ENCODE measurements at places on chromosomes 16 and 17.
A peak's percentile ranks its signal among the peaks of the same experiment; 100 is the strongest.

GRCh38 chr17:31888124-31888523 lies 13.4 kb downstream of the UTP6 start:
- DNase-seq = no peak

- no peak for DNase-seq
These were observed 10.6 kb downstream of the AARSD1 start for GRCh38 chr17:42953669-42954068.

GRCh38 chr17:58353389-58353825 lies 1.4 kb upstream of the SUPT4H1 start:
- no peak for DNase-seq

DNA sequence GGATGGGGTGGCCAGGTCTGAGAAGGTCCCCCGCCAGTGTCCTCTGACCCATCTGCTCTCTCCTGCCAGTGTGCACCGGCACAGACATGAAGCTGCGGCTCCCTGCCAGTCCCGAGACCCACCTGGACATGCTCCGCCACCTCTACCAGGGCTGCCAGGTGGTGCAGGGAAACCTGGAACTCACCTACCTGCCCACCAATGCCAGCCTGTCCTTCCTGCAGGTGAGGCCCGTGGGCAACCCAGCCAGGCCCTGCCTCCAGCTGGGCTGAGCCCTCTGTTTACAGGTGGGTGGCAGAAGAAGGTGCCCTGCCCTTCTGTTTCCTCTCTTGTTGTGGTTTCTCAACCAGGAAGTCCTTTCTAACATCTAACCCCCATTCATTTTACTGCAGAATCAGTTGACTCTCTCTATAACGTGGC lies 7.1 kb downstream of the ERBB2 start:
- DNase-seq = no peak

GRCh38 chr17:63423251-63423950 lies 22.7 kb downstream of the CYB561 start:
- no peak for DNase-seq

DNA sequence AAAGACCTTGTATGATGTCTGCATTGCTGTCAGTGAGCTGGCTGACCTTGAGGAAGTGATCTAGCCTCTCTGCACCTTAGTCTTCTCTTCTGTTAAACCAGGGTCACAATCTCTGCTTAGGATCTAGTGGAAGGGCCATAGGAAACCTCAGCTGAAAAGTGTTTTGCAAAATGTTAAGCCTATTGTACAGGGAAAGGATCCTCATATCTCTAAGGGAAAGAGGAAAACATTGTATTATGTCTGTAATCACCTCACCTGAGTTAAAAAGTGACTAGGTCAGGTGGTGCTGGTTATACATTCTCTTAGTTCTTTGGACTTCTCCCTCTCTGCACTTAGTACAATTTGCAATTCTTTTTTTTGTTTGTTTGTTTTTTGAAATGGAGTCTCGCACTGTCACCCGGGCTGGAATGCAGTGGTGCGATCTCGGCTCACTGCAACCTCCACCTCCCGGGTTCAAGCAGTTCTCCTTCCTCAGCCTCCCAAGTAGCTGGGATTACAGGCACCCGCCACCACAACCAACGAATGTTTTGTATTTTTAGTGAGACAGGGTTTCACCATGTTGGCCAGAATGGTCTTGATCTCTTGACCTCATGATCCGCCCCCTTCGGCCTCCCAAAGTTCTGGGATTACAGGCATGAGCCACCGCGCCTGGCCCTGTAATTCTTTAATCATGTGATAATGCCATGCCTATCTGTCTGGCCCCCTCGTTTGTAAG lies 2.0 kb upstream of the SEPHS2 start:
- no peak for DNase-seq

GRCh38 chr17:17322516-17323510 lies 19.6 kb downstream of the NT5M start:
- DNase-seq = no peak

- no peak for DNase-seq
These were observed 257.9 kb downstream of the SOX9 start for GRCh38 chr17:72378414-72379390.

DNA sequence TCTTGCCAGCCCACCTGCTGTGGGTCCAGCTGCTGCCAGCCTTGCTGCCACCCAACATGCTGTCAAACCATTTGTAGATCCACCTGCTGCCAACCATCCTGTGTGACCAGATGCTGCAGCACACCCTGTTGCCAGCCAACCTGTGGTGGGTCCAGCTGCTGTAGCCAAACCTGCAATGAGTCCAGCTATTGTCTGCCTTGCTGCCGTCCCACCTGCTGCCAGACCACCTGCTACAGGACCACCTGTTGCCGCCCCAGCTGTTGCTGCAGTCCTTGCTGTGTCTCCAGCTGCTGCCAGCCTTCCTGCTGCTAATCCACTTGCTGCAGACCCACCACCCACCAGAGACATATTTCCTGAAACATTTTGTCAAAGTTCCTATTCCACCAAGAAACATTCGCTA lies 641 bp downstream of the KRTAP9-1 start:
- DNase-seq = no peak

DNA sequence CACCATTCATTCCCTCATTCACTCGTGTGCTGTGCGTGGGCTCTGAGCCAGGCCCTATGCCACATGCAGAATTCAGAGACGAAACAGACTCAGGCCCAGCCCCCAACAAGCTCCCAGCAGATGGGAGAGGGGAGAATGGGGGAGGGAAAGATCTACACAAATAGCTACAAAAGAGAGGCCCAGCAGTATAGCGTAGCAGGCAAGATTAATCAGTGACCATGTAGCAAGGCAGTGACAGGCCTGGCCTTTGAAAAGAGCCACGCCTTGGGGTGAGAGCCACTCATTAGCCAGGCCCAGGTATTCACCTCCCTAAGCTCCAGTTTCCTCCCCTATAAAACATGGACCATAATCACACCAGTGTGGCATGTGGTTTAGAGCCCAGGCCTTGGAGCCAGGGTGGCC lies 16.4 kb upstream of the KRT19 start:
- no peak for DNase-seq

GRCh38 chr17:8843344-8843743 lies 24.1 kb downstream of the PIK3R6 start:
- no peak for DNase-seq

DNA sequence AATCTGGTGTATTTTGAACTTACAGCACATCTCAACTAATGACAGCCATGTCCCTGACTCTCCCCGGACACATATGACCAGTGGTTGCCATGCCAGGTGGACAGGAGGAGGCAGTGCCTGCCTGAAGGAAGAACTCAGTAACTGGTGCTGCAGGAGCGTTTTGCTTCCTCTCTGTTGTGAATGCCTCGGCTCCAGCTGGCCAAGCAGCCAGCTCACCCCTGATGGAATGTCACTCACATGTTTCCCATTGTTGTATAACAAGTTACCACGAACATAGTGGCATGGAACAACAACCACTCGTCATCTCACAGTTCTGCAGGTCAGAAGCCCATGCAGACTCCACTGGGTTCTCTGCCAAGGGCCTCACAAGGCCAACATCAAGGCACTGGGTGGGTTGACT lies 20.1 kb upstream of the IRF8 start:
- DNase-seq = peak; percentile 33

DNA sequence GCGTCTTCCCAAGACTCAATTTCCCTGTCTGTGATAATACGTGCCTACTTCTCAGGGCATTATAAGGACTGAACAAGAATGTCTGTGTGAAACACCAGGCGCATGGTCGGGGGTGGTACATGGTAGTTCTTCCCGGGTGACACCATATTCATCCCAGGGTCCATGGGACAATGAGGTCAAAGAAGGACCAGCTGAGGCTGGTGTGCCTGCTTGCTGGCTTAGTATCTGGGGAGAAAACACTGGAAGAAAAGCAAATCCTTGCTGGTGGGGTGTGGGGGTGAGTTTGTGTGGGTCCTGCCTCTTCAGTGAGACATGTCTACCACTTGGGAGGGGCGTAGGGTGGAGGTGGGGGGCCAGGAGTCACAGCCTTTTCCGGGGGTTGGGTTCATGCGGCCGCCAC lies 174.2 kb downstream of the RAB11FIP4 start:
- no peak for DNase-seq

DNA sequence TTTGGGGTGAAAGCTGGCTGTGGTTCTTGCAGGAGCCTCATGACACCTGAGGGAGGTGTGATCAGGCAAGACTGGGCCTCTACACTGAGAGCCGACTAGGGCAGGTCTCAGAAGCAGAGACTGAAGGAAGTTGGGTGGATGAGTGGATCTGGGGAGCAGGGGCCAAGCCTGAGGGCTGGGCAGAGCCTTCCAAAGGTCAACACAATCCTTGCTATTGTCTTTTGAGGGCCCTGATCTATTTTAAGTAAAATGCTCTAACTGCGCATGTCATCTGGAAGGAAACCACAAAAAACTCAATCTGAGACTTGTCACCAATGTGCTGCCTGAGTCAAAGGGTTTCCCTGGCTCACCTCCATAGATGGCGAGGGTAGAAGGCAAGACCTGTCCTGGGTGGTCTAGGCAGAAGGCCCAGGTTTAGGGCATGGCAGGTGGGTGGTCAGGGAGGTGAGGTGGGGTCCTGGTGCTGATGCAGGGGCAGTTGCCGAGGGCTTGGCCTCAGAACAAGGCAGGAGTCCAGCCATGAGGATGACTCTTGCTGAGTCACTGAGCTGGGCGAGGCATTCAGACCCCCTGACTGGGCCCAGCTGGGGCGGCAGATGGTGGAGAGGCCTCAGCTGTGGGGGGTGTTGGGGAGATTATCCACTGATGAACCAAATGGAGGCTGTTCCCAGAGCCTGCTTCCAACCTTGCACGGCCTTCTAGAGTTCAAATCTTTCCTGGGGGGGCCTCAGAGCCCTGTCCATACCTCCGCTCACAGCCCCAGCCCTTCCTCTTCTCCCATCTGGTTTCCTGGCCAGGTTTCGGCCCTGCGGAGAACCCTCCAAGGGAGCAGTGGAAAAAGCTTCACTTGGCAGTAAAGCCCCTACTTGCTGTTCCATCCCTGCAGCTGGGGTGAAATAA lies 5.1 kb downstream of the MVP start:
- no peak for DNase-seq

GRCh38 chr16:55100100-55100499 lies 169.4 kb downstream of the IRX5 start:
- no peak for DNase-seq

- DNase-seq = no peak
These were observed 2.4 kb upstream of the PERCC1 start for GRCh38 chr16:1428511-1428910.

GRCh38 chr17:61461967-61462718 lies 9.9 kb downstream of the TBX4 start:
- DNase-seq = no peak

DNA sequence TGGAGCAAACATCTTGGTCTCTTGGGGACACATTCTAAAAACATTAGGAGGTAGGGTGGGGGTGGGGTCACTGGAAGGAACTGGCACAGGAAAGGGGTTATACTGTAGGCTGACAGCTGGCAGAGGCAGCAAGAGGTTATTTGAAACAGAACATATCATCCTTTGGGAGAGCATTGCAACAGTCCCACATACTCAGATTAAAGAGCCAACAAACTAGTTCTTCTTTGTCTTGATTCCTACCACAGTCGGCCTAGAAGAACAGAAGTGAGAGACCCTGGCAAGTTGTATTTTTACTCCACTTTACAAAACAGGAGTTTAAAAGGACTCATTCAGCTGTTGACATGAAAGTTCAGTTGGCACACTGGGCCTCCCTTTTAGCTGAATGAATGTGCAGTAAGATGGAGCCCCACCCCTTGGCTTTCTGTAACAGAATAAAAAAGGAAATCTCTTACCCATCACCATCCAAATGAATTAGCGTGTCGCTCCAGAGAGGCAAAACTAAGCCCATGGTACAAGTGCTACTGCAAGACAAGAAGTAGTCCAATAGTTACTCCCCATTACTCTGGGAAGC lies 54.6 kb upstream of the CORO6 start:
- no peak for DNase-seq

DNA sequence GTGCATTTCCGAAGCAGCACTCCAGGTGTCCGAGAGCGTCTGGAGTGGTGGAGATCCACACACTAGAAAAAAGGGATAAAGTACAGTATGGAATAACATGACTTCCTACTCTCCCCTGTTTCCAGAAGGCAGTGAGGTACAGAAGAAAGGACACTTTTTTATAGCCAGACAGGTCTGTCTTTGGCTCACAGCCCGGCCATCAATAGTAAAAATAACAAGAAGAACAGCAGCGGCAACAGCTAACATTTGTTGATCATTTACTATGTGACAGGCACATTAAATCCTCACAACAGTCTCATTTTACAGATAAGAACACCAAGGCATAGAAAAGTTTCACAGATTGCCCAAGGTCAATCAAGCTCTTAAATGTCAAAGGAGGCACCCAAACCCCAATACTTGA lies 16.2 kb downstream of the DYNLRB2 start:
- DNase-seq = no peak

DNA sequence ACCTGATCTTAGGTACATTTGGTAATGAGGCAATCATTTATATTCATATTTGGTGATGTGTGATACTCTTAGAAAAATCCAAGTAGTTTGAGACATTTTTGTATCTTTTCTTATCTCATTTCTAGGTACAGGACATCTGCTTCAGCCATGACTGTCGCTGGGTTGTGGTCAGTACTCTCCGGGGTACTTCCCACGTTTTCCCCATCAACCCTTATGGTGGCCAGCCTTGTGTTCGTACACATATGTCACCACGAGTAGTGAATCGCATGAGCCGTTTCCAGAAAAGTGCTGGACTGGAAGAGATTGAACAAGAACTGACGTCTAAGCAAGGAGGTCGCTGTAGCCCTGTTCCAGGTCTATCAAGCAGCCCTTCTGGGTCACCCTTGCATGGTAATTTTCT lies 312.2 kb downstream of the BCAS3 start:
- no peak for DNase-seq

DNA sequence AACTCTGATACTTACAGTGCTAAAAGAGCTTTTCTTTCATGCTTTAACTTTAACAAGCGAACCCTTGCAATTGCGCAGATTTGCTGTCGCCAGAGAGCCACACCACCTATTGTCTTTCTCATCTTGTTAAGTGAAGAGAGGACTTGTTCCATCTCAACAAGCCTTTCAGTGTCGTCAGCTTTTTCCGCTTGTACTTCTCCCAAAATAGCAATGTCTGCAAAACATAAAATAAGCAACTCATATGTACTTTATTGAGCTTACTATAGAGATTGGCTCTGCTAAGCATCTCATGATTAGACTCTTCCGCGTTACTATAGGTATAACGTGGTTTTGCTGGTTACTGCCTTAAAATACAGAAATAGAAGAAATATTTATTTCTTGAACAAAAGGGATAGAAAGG lies 51.9 kb downstream of the ABCA8 start:
- no peak for DNase-seq

- no peak for DNase-seq
These were observed 32.9 kb downstream of the SNX29 start for GRCh38 chr16:12009462-12009861.

- no peak for DNase-seq
These were observed 13.3 kb downstream of the CNEP1R1 start for GRCh38 chr16:50038286-50038685.

GRCh38 chr17:44911133-44912001 lies 3.9 kb downstream of the GFAP start:
- no peak for DNase-seq

DNA sequence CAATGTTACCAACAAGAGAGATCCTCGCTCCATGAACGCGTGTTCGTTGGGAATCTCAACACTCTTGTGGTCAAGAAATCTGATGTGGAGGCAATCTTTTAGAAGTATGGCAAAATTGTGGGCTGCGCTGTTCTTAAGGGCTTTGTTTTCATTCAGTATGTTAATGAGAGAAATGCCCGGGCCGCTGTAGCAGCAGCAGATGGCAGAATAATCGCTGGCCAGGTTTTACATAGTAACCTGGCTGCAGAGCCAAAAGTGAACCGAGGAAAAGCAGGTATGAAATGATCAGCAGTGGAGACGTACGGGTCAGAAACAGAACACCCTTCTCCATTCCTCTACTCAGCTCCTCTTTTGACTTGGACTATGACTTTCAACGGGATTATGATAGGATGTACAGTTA lies 13.3 kb downstream of the SOCS1 start:
- no peak for DNase-seq

All from SW 1271 (cell line).